Sigmoid colon (tissue), 7 donors: ENCODE measurements at places on chromosomes 6 and 20. TPM values are rescaled to one million over a fixed set of nuclear protein-coding genes. Genes with fewer than 3 reads are reported as not detected.
A peak's percentile ranks its signal among the peaks of the same experiment; 100 is the strongest.

DNA sequence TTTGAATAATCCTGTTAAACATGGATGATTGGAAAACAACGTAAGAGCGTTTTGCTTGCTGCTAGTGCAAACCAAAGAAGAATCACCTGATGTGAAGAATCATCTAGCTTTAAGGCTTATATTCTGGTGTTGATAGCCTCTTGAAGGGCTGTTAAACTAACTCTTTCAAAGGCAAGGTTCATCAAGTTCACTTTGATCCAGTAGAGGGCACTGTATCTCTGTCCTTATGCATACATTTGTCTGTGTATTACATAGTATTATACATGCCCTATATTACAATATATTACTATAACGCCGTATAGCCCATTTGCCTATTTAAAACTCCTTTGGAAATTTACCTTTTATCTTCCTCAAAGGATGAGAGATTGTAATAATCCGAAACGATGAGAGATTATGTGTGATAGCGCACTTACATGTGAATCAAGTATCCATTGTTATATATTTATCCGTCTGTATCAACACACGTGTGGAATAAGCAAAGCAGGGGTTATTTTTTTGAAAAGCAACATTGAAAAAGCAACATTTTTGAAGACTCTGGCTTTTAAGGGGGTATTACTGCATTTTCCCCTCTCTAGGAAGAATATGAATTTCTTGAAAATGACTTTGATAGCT lies 50.8 kb upstream of the NRN1 start:
- no peaks in the 10 kb centered on the region for H3K4me1 ChIP-seq
- DNase-seq = no peak
- no peak overlapping the region for H3K4me3 ChIP-seq
- no peak overlapping the region for H3K27ac ChIP-seq
- H3K27me3 ChIP-seq = no peaks in the 10 kb centered on the region
- no peaks in the 10 kb centered on the region for H3K36me3 ChIP-seq

TGM2 gene
- total RNA-seq = 101 TPM

DNA sequence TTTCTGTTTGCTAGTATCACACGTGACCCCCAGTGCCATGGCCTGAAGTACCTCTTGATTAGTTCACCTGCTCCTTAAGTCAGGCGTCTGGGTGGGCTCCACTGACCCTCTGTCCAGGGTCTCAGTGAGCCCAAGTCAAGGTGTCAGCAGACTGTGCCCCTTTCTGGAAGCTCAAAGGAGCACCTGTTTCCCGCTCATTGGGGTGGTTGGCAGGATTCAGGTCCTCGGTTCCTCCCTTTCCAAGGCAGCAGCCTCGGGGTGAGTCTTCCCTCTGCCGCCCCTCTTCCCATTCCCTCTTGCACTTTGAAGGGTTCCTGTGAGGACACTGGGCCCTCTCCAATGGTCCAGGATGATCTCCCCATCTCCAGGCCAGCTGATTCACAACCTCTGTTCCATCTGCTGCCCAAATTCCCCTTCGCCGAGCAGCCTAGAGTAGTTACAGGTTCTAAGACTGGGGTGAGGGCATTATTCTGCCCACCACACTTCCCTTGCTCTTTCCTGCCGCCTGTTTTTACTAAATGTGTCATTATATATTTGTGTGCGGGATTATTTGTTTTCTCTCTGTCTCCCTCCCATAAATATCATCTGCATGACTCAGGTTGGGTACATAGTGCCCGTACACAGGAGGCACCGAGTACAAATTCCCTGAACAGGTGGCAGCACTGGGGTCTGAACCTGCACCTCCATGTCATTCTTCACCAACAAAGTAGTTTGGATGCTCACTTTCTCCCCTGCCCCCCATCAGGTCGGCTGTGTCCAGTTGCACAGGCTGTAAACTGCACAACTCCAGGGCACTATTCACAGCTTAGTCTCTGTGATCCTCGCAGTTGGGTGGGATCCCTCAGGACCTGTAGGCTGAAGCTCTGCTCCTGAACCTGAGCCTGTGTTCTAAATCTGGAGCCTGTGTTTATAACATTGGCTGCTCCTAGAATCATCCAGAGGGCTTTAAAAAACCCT lies 58.5 kb downstream of the RBM38 start:
- H3K27ac ChIP-seq = peak overlapping the region; percentile 68
- no peak for DNase-seq
- no peak overlapping the region for H3K4me3 ChIP-seq

CSTF1 gene
- 20.4 TPM for total RNA-seq

DNA sequence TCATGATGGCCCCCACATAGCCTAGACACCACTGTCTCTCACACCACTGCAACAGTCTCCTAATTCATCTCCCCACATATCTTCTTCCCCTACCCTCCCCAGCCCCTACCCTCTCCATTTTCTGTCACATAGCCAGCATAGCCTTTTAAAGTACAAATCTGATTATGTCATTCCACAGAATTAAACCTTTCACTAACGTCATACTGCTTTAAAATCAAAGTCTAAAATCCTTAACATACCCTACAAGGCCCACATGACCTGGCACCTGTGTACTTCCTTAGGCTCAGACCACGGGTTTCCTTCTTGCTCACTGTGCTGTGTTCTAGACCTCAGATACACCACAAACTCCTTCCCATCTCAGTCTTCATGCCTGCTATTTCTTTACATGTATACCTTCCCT lies 5.9 kb downstream of the OSTM1 start:
- no peaks in the 10 kb centered on the region for H3K27me3 ChIP-seq
- no peaks in the 10 kb centered on the region for H3K4me1 ChIP-seq
- DNase-seq = no peak
- no peaks in the 10 kb centered on the region for H3K36me3 ChIP-seq
- no peak overlapping the region for H3K4me3 ChIP-seq

DNA sequence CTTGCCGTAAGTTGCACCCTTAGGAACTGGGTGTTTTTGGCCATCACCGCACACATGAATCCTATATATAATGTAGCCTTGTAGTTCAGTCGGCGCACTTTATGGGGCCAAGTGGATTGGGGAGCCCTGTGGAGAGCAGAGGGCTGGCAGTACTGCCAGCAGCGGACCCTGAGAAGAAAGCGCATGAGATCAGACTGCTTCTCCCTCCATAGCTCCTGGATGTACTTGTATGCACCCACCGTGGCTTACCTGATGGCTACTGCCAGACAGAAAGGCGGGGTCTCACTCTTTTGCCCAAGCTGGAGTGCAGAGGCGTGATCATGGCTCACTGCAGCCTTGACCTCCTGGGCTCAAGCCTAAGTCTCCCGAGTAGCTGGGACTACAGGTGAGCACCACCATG lies 32.8 kb upstream of the OVOL2 start:
- H3K27ac ChIP-seq = no peak overlapping the region
- no peak for DNase-seq
- H3K27me3 ChIP-seq = no peaks in the 10 kb centered on the region
- H3K36me3 ChIP-seq = no peaks in the 10 kb centered on the region
- H3K4me3 ChIP-seq = no peak overlapping the region

- H3K36me3 ChIP-seq = no peaks in the 10 kb centered on the region
- no peaks in the 10 kb centered on the region for H3K27me3 ChIP-seq
- no peak overlapping the region for H3K4me3 ChIP-seq
- DNase-seq = no peak
- H3K27ac ChIP-seq = no peak overlapping the region
These were observed 5.0 kb downstream of the CST4 start for GRCh38 chr20:23683807-23684206.

CALHM5 gene
- 2.5 TPM for total RNA-seq

DNA sequence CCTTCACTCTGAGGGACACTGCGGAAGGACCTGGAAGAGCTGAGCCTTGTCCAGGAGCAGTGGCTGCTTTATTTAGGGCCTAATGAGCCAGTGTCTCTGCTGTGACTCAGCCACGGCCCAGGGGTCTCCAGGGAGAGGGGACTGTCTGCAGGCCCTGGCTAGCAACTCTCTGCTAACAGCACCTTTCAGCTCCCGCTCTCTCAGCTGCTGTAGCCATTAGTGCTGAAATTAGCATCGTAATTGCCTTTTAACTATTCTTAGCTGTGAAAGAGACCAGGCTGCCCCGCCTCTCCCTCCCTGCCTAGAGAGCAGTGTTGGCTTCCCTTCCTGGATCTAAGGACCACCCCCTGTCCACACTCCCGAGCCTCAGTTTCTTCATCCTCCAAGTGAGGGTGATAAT lies 53.1 kb upstream of the SLC32A1 start:
- H3K4me3 ChIP-seq = no peak overlapping the region
- no peak for DNase-seq
- peaks cover 43% of the 10 kb centered on the region for H3K27me3 ChIP-seq
- H3K36me3 ChIP-seq = no peaks in the 10 kb centered on the region

- no peak for DNase-seq
- no peaks in the 10 kb centered on the region for H3K4me1 ChIP-seq
- H3K27me3 ChIP-seq = no peaks in the 10 kb centered on the region
- no peak overlapping the region for H3K27ac ChIP-seq
- no peak overlapping the region for H3K4me3 ChIP-seq
These were observed 333.6 kb downstream of the BTBD9 start for GRCh38 chr6:38305995-38306681.

- no peak for DNase-seq
- no peak overlapping the region for H3K4me3 ChIP-seq
These were observed 45.9 kb downstream of the ELOVL5 start for GRCh38 chr6:53302678-53303360.

GRCh38 chr20:61043681-61044080 lies 208.4 kb upstream of the CDH4 start:
- DNase-seq = no peak
- H3K4me3 ChIP-seq = no peak overlapping the region

DNA sequence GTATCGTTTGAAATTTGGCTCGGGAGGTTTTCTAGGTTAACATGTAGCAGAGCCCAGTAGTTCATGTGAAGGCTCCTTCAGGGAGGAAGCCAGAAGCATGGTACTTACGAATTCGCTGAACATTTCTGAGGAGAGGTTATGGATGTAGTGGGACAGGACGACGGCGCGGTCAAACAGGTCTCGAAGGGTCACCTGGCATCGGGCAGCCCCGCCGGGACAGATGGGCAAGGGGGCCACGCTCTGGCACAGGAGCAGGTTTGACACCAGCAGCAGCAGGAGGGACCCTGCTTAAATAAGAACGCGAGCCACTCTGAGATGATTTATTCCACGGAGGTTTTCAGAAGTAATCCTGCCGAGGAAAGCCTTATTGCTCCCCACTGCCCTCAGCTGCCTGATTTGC lies 2.5 kb downstream of the PRL start:
- H3K27me3 ChIP-seq = no peaks in the 10 kb centered on the region
- no peaks in the 10 kb centered on the region for H3K36me3 ChIP-seq
- H3K27ac ChIP-seq = no peak overlapping the region

DNA sequence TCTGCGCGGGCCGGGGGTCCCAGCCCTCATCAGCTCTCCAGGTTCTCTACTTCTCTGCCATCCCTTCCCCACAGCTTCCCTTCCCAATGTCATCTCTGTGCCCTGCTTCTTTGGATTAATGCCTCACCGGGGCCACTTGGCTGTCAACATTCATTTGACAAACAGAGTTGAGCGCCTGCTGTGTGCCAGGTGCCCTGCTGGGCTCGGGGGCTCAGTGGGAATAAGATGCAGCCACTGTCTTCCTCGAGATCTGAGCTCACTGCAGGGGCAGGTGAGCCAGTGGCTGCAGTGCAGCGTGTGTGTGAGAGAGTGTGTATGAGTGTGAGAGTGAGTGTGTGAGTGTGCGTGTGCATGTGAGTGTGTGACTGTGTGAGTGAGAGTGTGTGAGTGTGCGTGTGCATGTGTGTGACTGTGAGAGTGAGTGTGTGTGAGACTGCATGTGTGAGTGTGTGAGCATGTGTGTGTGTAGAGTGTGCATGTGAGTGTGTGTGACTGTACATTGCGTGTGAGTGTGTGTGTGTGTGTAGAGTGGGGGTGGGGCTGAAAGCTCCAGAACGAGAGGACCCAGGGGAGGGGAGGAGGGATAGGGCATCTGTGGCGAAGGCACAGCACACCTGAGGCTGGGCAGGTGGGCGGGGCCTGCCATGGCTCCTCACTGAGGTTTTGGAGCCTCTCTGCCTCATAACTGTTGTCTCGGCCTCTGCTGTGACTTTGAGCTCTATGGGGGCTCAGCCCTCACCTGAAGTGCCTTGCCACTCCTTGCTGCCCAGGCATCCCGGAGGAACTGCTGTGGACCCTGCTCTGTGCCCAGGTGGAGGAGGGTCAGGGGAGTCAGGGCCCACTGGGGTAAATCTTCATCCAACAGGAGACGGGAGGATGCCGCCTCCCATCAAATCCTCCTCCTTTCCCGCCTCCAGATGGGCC lies 36.5 kb upstream of the PHACTR3 start:
- no peak overlapping the region for H3K4me3 ChIP-seq
- no peak overlapping the region for H3K27ac ChIP-seq
- no peak for DNase-seq
- peaks cover 4% of the 10 kb centered on the region for H3K4me1 ChIP-seq
- no peaks in the 10 kb centered on the region for H3K27me3 ChIP-seq

ZSWIM1 gene
- 6.4 TPM for total RNA-seq

DNA sequence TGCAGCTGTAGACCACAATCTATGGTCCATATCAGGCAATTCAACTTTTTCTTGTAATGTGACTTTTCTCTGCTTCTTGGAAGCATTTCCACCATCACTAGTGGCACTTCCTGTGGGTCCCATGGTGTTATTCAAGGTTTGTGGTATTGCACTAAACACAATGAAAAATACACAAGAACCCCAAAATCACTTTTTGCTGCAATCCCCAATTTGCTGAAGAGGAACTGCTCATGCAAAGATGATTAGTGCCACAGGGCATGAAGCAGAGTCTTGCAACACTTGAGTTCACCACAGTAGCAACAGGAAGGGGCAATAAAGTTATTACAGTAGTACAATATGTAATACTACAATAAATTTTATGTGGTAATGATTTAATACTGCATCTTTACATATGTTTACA lies 16.8 kb upstream of the TAAR1 start:
- H3K27ac ChIP-seq = no peak overlapping the region
- no peak overlapping the region for H3K4me3 ChIP-seq
- no peaks in the 10 kb centered on the region for H3K36me3 ChIP-seq
- no peak for DNase-seq

GRCh38 chr6:36023996-36024795 lies at the start of gene SLC26A8:
SLC26A8 (minus strand) TSS chr6:36024641; CDS start chr6:36019707, 4,934 bp downstream.
- H3K4me3 ChIP-seq = no peak within 1 kb of the TSS
- peaks cover under 1% of the 10 kb centered on the region for H3K4me1 ChIP-seq
- no peak within 1 kb of the TSS for H3K27ac ChIP-seq

- H3K27me3 ChIP-seq = no peaks in the 10 kb centered on the region
- no peaks in the 10 kb centered on the region for H3K4me1 ChIP-seq
- no peaks in the 10 kb centered on the region for H3K36me3 ChIP-seq
- no peak for DNase-seq
- no peak overlapping the region for H3K4me3 ChIP-seq
These were observed 70.3 kb downstream of the HIVEP2 start for GRCh38 chr6:142874676-142875075.

DNA sequence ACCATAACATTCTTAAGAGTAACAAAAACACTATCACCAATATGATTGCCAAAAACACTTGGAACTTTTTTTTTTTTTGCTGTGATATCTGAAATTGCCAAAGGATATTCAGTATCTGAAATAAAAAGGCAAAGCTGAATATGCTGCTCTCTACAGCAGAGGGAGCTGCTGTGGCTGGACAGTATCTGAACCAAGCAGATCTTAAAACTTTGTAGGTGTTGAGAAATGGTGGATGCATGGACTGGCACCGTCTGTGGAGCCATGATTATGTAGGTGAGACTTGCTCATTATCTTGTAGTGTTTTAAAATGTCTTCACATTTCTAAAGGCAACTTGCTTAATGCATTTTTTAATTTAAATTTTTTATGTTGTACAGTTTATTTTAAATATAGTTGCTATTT lies 9.2 kb downstream of the PDCD2 start:
- H3K27ac ChIP-seq = no peak overlapping the region
- H3K4me1 ChIP-seq = no peaks in the 10 kb centered on the region
- H3K4me3 ChIP-seq = no peak overlapping the region
- no peaks in the 10 kb centered on the region for H3K27me3 ChIP-seq

CCN5 gene
- 48.7 TPM for total RNA-seq

GRCh38 chr6:157265635-157266034 lies 57.7 kb downstream of the TMEM242 start:
- no peaks in the 10 kb centered on the region for H3K36me3 ChIP-seq
- H3K27ac ChIP-seq = no peak overlapping the region
- no peaks in the 10 kb centered on the region for H3K27me3 ChIP-seq
- DNase-seq = peak; percentile 38
- H3K4me3 ChIP-seq = no peak overlapping the region
